T-helper 1 cell (primary cell): ENCODE measurements at places on chromosomes 7 and 10.

DNA sequence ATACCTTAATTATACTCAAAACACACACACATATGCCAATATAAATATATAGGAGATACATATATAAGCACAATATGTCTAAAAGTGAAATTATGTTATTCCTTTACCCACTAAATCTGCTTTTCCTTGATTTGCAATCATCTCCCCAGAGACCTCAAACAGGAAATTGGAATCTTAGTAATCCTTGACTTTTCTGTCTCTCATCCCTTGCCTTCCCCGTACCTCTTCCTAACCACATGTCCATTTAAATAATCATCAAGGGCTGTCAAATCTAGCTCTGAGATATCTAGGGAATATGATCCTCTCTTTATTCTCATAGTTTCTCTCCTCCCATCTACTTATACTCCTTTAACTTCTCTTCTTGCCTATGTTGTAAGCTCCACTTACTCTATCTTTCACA is 336.6 kb downstream of the HGF start:
- DNase-seq = no peak

DNA sequence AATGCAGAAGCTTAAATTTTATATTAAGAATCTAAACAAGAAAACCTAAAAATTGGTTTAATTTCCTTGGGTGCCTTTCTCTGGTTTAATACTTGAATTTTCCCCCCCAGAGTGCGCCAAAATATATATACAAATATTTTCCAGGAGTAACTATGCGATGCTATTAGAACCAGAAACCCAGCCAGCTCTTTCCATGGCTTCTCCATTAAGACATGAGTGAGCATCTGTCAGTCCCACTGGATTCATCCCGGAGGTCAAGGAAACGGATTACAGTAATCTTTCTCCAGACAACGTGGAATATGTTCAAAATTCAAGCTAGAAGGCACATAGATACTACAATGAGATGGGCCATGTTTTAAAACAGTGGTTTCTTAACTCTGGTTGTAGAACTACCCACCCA is 148.8 kb downstream of the TAX1BP1 start:
- no peak for DNase-seq

DNA sequence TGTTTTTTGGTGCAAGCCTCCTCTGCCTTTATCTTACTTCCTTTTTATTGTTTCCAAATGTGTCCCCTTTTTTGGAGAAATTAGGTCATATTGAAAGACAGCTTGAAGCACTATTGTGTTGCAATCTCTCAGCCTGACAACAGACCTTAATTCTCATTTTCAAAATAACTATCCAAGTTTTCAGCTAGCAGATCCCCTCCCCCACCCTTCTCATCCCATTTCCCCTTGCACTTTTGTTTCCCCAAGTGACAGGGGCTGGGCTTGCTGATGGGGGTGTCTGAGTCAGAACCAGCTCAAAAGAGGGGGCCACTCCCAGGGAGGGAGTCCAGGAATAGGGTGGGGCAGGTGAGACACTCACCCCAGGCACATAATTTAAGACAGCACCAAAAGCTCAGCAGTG is 75.3 kb downstream of the MKI67 start:
- DNase-seq = no peak

DNA sequence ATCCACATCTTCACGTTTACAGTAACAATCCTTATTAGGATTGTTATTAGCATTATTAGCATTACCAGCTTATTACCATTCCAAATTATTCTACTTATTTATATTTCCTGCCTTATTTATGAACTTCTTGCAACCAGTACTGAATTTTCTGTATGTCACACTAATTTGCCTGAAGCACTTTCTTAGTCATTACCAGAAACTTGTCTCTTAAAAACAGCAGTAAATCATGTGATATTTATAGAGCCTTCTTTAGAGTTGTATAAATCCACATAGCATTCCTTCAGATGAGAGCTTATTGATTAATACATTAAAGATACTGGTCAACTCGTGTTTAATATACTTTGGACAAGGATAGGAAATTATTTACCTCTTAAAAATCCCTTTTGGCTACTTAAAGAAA is 618.6 kb downstream of the SUGCT start:
- DNase-seq = no peak

- DNase-seq = no peak
Observed at GRCh38 chr7:15555381-15555859, 6.4 kb downstream of the AGMO start.

DNA sequence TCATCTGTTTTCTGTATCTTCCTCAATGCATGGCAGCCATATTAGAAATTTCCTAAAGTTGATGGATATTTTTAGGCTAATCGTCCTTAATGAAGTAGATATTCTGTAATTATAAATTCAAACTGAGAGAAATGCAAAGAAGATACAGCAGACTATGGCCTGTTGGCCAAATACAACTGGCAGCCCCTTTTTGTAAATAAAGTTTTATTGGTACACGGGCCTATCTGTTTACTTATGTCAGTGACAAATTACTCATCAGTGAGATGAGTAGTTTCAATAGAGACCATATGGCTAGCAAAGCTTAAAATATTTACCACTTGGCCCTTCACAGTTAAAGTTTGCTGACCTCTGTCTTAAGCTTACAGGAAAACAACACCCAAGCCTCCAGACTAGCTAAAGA is 112.3 kb downstream of the HTR7 start:
- DNase-seq = no peak

GRCh38 chr10:8437896-8438295 is 383.4 kb downstream of the GATA3 start:
- no peak for DNase-seq

GRCh38 chr7:75565132-75565837 is 73.2 kb downstream of the SPDYE5 start:
- peak; percentile 8 for DNase-seq

DNA sequence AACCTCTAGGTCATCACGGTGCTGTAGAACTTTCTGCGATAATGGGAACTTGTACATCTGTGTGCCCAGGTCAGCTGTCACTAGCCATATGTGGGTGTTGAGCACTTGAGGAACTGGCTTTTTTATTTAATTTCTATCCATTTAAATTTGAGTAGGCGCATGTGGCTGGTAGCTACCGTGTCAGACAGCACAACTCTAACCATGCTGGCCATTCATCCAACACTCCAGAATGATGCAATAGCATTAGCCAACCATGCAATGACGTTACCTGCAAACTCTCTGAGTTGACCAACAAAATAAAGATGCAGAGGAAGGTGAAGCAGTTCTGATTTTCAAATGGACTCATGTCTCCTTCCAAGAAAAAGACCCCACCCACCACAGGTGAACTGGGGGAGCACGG is 24.4 kb upstream of the CHST15 start:
- DNase-seq = no peak

GRCh38 chr10:32938554-32939061 is 19.4 kb downstream of the ITGB1 start:
- DNase-seq = no peak

GRCh38 chr10:103280506-103280905 is 3.6 kb downstream of the INA start:
- DNase-seq = no peak

- no peak for DNase-seq
Observed at GRCh38 chr7:30171766-30172447, 37.1 kb downstream of the MTURN start.

DNA sequence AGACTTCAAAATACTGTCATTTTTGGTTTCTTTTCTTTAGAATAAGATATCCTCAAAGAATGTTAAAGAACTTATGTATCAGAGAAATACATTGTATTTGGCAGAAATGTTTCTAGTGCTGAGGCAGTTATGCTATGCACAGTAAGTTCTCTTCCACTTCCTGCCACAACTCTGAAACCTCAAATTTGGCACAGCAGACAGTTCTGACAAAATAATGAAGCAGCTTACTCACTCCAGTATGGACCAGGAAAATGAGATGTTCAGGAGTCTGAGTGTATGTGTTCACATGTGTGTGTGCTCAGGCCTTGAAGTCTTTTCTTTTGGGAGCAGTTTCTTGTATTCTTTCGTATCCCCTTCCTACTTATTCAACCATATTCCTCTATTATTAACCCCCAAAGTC is 197.0 kb upstream of the AGK start:
- peak; percentile 3 for DNase-seq

- no peak for DNase-seq
Observed at GRCh38 chr7:47602272-47603004, 20.5 kb upstream of the TNS3 start.

DNA sequence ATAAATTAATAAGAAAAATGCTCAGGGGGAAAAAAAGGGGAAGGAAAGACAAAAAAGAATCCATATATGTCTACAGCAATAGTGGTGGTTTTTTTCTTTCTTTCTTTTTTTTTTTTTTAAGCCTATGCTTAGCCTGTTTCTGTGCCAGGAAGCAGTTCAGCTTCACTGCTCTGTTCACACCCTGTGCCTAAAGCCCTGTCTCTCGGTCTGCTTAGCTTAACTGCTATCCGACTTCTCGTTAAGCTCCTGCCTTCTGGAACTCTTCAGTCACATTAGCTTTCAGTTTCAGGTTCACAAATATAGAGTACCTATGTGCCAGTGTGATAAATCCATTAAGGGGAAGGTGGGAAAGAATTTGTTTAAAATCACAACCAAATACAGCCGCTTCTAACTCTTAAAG is 26.5 kb upstream of the NRG3 start:
- no peak for DNase-seq

GRCh38 chr10:125015356-125015944 is 73.5 kb downstream of the ZRANB1 start:
- no peak for DNase-seq

DNA sequence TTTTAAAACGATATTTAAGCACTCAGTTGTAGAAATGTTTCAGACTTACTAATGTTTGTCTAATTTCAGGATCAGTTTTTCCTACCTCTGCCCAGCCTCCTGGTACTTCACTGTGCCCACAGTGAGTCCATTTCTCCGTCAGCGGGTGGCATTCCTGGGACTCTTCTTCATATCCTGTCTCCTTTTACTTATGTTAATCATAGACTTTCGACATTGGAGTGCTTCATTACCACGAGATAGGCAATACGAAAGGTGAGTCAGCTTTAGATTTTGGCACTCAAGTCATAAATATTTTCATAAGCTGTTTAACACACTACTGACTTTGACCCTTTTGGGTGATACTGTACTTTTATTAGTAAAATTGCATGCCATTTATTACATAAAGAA is 2.1 kb downstream of the ENTPD7 start:
- no peak for DNase-seq

DNA sequence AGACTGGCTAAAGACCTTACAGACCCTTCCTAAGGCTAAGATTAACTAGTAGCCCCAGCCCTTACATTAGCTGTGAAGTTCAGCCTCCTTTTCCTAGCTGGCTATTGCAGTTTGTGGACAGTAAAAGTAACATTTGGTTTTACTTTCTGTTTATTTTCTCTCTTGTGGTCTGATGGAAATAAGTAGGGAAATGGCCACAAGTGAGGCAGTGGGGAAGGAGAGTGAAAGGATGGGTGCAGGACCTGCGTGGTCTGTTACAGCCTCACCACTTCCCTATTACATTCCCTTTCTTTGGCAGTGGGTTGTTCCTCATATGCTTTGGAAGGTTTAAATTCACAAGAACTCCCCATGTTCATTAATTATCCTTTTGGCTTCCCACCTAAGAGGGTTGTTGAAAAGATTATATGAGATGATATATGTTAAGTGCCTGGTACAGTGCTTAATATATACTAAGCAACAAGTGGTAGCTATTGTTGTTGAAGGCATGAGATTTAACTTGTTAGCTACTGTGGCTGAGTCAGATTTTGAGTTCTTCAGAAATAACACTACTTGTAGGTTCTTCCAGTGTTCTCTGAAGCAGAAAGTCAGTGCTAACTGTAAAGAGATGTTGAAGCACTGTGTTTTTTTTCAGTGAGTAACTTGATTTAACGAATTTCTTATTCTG is 181.7 kb downstream of the ST7 start:
- DNase-seq = no peak

- no peak for DNase-seq
Observed at GRCh38 chr7:45105588-45106188, 5.8 kb downstream of the TBRG4 start.

- no peak for DNase-seq
Observed at GRCh38 chr10:45602082-45602730, 70.4 kb downstream of the ZFAND4 start.

DNA sequence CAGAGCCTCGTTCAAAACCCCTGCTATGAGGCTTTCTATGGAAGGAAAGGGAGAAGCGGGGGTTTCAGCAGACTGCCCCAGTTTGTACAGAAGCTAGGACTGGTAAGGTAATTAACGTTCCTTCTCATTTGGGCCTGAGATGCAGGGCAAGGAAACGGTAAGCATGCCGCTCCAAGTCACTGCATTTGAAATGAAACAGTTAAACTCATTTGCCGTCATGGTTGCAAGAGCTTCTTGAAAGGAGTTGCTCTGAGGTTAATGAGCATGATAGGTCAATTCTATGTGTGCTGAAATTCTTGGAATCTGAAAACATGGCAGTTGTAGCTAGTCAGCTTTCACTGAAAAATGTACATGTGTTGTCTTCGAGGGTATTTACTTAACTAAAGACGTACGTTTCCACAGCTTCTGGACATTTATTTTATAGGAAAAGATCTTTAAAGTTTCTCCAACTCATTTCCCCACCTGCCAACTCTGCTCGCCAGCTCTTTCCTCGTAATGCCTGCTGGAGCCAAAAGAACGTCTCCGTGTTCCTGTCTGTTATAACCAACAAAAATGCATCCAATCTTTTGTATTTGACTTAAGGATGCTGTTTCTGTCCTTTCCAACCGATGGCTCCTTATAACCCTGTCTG is 73.3 kb downstream of the ADAM12 start:
- DNase-seq = no peak

GRCh38 chr10:71974489-71975021 is 10.4 kb downstream of the CHST3 start:
- peak; percentile 11 for DNase-seq

- no peak for DNase-seq
Observed at GRCh38 chr7:43229801-43230200, 117.4 kb downstream of the HECW1 start.

- DNase-seq = no peak
Observed at GRCh38 chr7:135160098-135160857, 10.2 kb downstream of the CYREN start.

DNA sequence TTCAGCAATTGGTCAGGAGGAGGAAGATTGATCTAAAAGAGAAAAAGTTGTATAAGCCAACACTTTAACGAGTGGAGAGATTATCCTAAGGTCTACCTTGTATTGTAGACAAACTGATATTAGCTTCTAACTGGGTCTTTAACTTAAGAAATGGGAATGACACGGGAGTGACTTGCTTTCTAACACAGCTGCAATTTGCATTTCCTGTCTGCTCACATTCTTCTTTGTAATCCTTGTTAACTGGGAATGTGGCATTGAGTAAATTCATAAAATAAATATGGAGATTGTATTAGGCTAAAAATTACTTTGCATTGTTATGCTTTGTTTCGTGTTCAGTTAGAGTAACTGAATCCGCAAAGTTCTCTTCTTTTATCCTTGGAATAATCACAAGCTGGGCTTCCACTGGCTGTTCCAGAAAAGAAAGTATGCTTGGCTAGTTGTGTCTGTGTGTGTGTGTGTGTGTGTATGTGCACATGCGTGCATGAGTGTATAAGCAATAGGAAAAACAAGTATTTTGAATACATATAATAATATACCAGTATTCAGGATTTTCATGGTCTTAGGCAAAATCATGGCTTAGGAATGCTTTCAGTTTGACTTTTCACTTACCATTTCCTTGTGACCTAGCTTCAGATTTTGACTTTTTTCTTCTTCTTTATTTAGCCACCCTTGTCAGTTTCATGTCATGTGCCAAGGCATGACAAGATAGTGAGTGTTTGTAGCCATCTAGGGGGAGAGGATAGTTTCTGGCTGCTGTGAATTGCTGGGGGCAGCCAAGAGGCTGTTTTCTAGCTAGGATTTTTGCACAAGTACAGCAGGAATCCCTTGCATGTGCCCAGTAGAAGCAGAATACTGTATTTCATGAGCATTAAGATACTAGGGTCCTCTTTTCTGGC is 54.5 kb upstream of the FZD8 start:
- no peak for DNase-seq

- DNase-seq = no peak
Observed at GRCh38 chr10:99375426-99375825, 46.3 kb downstream of the CNNM1 start.
